CD8-positive, alpha-beta memory T cell (primary cell): ENCODE measurements at places on chromosomes 6 and 20.

DNA sequence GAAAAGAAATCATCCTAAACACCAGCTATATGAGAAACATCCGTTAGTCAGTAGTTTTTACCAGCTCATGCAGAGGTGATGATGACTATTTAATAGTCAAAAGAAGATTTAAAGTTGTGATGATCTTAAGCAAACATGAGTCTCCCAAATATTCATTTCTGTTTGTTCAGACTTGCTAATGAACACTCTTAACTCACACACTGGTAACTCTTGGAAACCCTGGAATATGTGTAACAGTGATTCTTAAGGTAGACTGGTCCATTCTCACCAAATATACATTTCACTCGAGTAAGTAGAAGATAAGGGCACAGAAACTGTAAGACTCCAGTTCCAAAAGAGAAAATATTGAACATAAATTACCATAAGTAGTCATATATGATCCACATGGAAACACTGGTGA is 29.1 kb downstream of the RSPO3 start:
- DNase-seq: no peak

- DNase-seq: no peak
Measured at GRCh38 chr6:158322400-158322723, 10.1 kb downstream of the TULP4 start.

DNA sequence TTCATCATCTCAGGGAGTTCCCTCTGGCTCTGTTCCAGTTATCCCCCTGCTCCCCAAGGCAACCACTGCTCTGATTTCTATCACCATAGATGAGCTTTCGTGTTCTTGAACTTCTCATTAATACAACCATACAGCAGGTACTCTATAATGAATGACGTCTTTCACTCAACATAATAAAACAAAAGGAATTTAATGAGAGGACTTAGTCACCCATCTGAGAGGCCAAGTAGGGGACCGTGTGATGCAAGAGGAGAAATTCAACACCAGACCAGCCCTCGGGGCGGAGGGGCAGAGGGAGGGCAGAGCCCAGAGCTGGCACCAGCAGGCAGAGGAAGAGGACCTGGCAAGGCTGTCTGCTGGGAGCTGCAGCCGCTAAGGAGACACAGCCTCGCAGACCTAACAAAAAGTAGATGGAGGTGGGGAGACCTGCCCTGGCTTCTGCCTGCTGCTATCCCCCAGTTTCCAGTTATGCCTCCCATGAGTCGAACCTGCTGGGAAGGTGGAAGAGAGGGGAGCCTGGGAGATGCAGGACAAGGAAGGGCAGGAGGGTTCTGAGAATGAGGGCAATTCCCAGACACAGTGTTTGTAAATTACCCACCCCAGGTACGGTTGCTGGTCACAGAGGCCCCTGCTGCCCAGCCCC is 13.8 kb downstream of the CCN5 start:
- DNase-seq: no peak

- DNase-seq: no peak
Measured at GRCh38 chr6:166623318-166623717, 3.7 kb downstream of the RPS6KA2 start.

DNA sequence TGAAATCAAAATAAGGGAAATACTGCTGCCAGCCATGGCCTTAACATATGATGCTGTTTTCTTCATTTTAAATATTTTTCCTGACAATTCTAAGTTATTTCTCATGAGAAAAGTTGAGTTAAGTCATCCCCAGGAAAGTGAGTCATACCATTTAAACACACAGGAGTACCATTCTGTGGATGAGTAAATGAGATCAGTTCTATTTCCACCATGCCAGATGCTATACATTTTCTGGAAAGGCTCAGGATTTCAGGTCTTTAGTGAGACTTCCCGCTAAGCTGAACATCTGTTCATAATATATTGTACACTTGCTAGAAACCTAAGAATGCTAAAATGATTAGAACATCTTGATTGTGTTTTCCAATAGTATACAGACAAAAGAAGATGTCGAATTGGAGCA is 256.2 kb upstream of the MANEA start:
- no peak for DNase-seq

DNA sequence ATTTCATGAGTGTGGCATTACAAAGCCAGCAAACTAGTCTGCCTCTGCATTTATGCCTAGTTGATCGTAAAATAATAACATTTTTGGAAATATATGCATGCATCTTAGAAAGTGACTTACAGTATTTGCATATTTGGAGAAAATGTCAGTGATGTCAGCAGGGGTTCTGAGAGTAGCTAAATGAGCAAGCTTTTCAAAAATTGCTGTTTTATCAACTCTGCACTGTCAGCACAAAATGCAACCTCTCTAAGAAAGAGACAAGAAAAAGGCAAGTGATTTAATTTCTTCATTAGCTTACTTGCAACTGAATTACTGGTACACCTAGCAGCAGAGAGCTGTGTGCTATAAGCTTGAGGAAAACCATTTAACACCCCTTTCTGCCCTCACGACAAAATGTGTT is 632.5 kb upstream of the MMS22L start:
- DNase-seq: no peak

DNA sequence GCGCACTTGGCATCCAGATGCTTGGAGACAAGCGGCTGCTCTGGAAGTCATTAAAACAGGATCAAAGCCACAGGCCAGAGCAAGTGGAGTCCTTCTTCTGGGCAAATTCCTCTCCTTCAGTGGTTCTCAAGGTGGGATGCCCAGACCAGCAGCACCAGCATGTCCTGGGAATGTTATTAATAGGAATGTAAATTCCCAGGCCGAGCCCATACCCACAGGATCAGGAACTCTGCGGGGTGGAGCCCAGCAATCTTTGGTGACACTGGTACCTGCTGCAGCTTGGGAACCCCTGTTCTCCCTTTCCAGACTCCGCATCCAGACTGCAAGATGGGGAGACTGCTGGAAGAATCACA is 44.6 kb downstream of the CPNE5 start:
- no peak for DNase-seq

- no peak for DNase-seq
Measured at GRCh38 chr6:139060332-139060731, 31.8 kb downstream of the ABRACL start.

DNA sequence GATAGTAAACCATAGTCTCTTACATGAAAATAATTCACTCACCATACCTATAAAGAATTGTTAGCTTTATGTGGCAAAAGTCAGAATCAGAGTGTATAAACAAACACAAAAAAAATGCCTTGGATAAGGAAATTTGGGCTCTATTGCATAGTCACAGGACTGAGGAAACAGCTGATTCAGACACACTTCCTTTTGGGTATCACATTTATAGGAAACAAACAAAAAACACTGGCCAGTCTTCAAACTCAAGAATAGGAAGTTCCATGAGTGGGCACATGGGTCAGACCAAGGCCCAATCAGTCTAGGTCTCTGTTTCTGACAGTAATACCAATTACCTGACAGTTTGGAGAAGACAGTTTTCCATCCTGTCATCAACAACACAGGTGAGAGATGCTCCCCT is 8.0 kb downstream of the SLC18B1 start:
- DNase-seq: no peak

GRCh38 chr20:17841751-17842215 is 126.8 kb downstream of the SNX5 start:
- no peak for DNase-seq

- DNase-seq: no peak
Measured at GRCh38 chr6:4840169-4840568, 64.0 kb downstream of the CDYL start.

DNA sequence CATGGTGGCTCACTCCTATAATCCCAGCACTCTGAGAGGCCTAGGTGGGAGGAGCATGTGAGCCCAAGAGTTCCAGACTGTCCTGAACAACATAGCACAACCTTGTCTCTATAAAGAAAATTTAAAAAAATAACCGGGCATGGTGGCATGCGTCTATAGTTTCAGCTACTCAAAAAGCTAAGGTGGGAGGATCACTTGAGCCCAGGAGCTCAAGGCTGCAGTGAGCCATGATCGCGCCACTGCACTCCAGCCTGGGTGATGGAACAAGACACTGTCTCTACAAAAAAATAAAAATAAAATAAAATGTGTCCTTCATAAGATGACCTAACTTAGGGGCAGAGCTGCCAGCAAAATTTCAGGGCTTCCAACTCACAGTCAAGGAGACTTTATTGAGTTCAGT is 12.6 kb downstream of the ID4 start:
- no peak for DNase-seq

GRCh38 chr20:62646851-62647520 is 4.7 kb downstream of the SLCO4A1 start:
- no peak for DNase-seq

- no peak for DNase-seq
Measured at GRCh38 chr6:158057213-158057987, 75.7 kb downstream of the SYNJ2 start.

- DNase-seq: no peak
Measured at GRCh38 chr20:34083137-34083536, 28.9 kb downstream of the EIF2S2 start.

DNA sequence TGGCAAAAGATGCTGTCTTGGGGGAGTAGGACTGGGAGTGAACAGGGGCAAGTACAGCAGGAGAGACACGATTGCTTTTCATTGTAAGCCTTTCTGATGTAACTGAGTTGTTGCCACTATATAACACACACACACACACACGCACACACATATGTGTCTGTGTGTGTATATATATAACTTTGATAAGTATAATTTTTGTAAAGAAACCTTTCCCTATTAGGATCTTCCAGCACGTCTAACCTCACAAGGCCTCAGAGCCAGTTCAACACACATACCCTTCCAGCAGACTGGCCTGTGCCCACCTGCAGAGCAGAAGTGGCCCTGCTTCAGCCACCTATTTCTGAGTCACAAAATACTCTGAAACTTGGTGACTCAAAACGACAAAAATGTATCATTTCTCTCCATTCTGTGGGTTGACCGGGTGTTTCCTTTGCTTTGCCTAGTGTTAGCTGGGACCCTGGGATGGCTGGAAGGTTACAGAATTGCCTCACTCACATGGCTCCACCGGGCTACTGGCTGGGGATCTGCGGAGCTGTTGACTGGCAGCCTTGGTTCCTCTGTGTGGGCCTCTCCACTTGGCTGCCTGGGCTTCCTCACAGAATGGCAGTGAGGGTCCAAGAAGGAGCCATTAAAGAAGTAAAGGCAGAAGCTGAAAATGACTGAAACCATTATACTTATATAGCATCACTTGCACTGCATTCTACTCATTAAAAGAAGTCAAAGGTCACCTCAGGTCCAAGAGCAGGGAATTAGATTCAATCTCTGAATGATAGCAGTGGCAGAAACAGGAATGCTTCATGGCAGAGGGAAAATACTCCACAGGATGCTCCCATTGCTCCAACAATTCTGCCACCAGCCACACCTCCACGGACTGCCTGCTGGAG is 126.4 kb downstream of the BANF2 start:
- no peak for DNase-seq

DNA sequence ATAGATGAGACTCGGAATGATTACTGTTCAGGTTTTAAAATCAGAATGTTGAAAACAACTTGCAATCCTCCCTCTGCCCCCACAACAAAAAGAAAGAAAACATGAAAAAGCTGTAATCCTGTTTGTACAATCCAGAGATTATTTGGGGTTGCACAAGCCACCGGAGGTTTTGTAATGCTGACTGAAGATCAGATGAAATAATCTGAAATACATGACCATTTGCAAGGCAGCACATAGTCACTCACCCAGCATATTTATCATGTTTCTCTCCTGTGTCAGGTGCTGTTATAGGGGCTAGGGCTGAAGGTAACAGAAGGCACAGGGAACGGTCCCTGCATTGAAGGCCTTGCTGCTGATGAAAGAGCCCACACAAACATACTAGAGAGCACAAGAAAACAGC is 85.3 kb downstream of the SIM1 start:
- no peak for DNase-seq

DNA sequence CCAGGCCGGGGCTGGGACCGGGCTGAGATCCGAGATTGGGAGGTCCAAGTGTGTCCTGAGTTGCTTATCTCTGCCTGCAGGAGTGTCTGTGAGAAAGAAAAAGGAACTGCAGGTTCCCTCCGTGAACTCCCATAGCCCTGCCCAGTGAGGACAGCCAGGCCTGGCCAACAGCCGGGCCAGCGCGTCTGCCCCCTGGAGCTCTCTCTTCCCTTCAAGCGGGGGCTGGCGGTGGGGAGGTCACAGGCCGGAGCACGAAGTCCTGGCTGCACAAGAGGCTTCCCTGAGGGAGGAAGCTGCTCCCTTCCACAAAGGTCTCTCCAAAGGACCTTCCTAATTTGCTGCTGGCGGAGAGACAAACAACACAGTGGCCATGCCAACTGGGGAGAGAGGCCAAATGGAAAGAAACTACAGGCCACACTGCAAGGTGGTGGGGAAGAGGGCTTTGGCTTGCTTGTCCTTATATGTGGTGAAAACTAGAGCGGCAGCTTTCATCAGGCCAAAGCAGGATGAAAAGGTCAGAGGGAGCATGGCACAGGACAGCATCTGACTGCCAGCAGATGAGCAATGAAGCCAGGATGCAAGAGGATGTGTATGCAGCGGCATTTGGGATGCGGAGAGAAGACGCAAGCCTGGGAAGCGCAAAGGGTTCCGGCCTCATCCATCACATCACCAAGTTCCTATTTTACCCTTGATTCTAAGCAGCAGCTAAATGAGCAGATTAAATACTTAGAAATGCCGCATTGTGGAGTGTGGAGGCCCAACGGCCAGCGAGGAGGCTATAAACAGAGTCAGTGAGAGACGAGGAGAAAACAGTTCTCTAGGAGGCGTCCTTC is 260.0 kb downstream of the ERMARD start:
- DNase-seq: no peak

DNA sequence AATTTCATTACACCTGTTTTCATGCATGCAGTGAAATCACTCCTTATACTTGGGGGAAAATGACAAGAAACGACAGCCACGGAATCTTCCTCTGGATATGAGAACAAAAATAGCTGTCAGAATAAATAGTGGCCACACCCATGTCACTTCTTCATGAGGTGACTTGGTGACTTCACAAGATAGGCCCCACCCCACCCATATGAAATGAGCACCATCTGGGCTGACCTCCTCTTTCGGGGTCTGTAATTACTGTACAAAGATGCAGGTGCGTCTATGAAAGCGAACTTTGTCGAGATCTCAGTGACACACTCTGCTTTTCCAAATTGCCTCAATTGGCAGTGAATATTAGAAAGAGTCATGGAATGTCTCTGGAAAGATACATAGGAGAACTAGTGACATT is 184.2 kb upstream of the CCN2 start:
- no peak for DNase-seq

- no peak for DNase-seq
Measured at GRCh38 chr20:33024609-33025317, 6.7 kb upstream of the BPIFB6 start.

- DNase-seq: no peak
Measured at GRCh38 chr6:100372326-100373091, 92.2 kb downstream of the SIM1 start.
